Heart right ventricle (tissue), 16 donors: ENCODE measurements at places on chromosomes 16 and 17. TPM values are rescaled to one million over a fixed set of nuclear protein-coding genes. Genes with fewer than 3 reads are reported as not detected.

Gene CORO1A
- polyA plus RNA-seq: 11.5 TPM

GRCh38 chr17:74210191-74211140 lies 2.9 kb upstream of the TTYH2 start:
- H3K4me1 ChIP-seq: peaks cover 85% of the 10 kb centered on the region
- peak; percentile 73 for DNase-seq
- H3K27me3 ChIP-seq: no peaks in the 10 kb centered on the region
- H3K36me3 ChIP-seq: no peaks in the 10 kb centered on the region
- H3K4me3 ChIP-seq: no peak overlapping the region

DNA sequence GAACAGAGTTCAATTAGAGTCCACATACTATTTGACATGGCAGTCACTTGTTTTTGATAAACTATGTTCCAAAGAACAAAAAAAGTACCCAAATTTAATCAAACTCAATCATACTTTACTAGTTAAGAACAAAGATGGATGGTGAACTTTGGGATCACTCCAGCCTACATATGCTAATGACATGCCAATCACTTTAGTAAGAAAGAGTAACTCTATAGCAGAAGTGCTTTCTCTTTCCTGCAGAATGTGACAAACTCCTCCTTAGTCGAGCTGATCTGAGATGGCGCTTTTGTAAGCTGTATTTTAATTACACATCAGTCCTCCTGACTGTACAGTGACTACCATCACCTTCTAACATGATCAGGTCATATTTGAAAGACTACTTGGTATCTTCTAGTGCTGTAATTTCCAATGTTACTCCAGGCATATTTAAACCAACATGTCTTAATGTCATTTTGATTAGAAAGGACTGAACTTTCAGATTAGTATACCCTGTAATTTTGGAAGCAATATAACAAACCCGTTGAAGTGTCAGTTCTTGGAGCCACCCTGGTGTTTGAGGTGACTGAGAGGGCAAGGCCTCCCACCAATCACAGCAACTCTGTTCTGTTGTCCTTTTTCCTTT lies 4.1 kb downstream of the NETO2 start:
- no peaks in the 10 kb centered on the region for H3K36me3 ChIP-seq
- no peaks in the 10 kb centered on the region for H3K27me3 ChIP-seq
- H3K27ac ChIP-seq: no peak overlapping the region
- H3K4me3 ChIP-seq: no peak overlapping the region

Gene TP53TG3F
- not detected for polyA plus RNA-seq

GRCh38 chr17:21228111-21228510 lies 14.2 kb upstream of the TMEM11 start:
- H3K4me1 ChIP-seq: peaks cover 5% of the 10 kb centered on the region
- no peak overlapping the region for H3K27ac ChIP-seq
- H3K36me3 ChIP-seq: no peaks in the 10 kb centered on the region
- H3K4me3 ChIP-seq: no peak overlapping the region
- DNase-seq: no peak

DNA sequence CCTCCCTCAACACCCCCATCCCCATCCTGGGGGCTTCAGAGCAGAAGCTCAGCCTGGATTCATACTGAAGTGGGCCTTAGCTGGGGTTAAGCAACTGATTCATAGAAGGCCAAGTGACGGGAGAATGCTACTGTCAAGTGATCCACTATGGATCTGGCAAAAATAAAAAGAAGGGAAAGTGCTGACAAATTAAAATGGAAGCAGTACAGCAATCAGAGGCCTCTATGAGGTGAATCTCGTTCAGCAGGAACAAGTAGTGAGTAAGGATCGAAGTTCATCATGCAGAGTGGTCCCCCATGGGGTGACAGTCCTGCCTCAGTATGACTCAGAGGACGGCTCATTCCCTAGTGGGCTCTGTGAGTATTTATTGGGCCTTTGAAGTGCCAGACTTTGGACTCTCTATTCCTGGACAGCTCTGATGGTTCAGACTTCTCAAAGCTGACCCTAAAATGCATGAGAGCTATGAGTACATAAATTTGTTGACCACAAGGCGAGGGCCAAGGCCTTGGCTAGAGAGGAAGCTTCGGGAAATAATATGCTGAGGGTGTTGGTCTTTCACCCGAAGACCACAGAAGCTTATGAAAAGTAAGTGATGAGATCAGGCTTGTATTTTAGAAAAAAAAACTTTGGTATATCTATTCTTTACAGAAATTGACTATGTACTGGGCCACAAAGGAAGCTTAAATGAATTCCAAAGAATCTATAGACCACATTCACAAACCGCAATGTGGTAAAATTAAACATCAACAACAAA lies 5.3 kb upstream of the NSMCE1 start:
- no peak for DNase-seq
- H3K27me3 ChIP-seq: no peaks in the 10 kb centered on the region
- no peaks in the 10 kb centered on the region for H3K36me3 ChIP-seq
- H3K27ac ChIP-seq: no peak overlapping the region
- no peaks in the 10 kb centered on the region for H3K4me1 ChIP-seq

DNA sequence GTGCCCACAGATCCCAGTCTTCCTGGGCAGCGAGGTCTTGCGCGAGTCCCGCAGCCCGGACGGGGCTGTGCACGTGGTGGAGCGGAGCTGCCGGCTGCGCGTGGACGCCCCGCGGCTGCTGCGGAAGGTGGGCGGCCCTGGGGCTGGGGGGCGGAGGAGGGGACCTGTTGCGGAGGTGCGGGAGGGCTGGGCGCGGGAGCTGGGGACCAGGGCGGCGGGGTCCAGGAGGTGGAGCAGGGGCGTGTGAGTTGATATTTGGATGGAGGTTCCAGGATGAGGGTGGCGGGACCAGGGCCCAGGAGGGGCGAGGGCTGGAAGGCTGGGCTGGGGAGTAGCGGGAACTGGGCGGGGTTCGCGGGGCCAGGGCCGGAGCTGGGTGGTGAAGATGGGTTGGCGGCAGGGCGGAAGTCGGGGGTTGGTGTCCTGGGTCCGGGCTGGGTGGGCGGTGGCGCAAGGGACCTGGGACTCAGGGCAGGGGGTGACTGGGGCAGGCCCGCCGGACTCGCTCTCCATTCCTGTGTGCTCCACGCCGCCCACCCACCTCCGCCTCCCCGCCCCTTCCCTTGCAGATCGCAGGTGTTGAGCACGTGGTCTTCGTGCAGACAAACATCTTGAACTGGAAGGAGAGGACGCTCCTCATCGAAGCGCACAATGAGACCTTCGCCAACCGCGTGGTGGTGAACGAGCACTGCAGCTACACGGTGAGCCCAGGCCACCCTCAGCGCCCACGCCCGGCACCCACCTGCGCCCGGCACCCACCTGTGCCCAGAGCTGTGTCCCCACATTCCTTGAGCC lies 29.6 kb downstream of the SEC14L5 start:
- no peaks in the 10 kb centered on the region for H3K4me1 ChIP-seq
- no peak overlapping the region for H3K27ac ChIP-seq

Gene PLEKHG4
- 2.9 TPM for polyA plus RNA-seq

GRCh38 chr17:7388856-7389255 lies 5.5 kb downstream of the PLSCR3 start:
- no peaks in the 10 kb centered on the region for H3K27me3 ChIP-seq
- H3K4me1 ChIP-seq: peaks cover 6% of the 10 kb centered on the region
- H3K4me3 ChIP-seq: no peak overlapping the region
- peaks cover 52% of the 10 kb centered on the region for H3K36me3 ChIP-seq
- no peak for DNase-seq
